ENCODE measurements at places on chromosomes 1 and 21. TPM values are rescaled to one million over a fixed set of nuclear protein-coding genes. Genes with fewer than 3 reads are reported as not detected.

- no peak for DNase-seq
Measured at GRCh38 chr1:151175863-151176262, at the start of gene TMOD4. TSS of gene TMOD4 (minus strand) at chr1:151175981. CDS start at chr1:151174875, 1,106 bp downstream.

GRCh38 chr1:3402258-3403010, 52.0 kb upstream of the ARHGEF16 start:
- DNase-seq, result no peak

GRCh38 chr1:156727926-156728598, at the start of gene METTL25B:
TSS of gene METTL25B (plus strand) at chr1:156728469. CDS start at chr1:156729105, 636 bp downstream.
- peak; percentile 65 for DNase-seq

DNA sequence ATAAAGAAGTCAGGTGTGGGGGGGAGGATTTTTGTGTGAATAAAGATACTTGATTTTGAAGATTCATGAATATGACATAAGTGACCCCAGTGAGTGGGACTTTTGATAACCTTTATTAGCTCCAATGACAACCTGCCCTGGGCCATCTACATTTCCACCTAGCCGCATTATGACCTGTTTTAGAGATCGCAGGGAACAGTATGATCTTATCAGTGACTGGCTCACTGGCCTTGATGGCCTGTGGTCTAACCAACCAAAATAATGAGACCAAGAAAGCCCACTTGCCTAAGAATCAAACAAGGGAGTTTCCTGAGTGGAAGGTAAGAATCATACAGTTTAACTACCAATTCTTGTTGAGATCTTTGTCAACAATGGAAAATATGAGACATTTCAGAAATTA, 1.8 kb downstream of the ELAPOR1 start:
- no peak for DNase-seq

GRCh38 chr1:198185759-198186158, 29.0 kb downstream of the NEK7 start:
- DNase-seq, result no peak

DNA sequence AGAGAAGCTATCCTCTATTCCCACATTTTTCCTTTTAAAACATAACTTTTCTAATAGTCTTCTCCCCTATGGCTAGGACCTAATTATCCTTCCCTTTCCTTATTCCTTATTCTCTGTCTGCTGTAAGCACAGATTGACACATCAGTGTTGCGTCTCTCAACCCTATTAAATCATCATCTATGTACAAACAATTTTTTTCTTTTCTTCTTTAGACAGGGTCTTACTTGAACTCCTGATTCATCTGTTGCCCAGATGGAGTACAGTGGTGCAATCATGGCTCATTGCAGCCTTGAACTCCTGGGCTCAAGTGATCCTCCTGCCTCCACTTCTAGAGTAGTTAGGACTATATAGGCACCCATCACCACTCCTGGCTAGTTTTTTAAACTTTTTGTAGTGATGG, 8.3 kb downstream of the KLHDC9 start:
- no peak for DNase-seq

DNA sequence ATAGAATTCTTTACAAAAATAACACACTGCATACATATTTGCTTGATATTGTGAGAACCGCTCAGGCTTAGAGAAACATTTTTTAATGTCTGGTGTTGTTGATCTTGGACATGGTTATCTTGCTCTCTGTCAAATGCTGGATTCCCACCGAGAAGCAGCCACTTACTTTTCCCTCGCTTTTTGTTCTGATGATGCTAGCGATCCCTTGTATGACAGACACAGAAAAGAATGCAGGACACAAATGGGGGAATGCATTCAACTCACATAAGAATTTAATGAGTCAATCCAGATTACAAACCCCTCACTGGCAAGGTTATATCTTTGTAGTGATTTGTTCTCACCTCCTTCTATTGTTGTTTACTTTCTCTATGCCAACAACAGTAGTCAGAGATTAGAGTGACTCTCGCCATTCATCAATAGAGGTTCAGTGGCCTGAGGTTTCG, 76.8 kb upstream of the AKT3 start:
- DNase-seq, result no peak

ZSWIM5 gene
- 2.4 TPM for total RNA-seq
